ENCODE measurements at places on chromosomes 4 and X.

DNA sequence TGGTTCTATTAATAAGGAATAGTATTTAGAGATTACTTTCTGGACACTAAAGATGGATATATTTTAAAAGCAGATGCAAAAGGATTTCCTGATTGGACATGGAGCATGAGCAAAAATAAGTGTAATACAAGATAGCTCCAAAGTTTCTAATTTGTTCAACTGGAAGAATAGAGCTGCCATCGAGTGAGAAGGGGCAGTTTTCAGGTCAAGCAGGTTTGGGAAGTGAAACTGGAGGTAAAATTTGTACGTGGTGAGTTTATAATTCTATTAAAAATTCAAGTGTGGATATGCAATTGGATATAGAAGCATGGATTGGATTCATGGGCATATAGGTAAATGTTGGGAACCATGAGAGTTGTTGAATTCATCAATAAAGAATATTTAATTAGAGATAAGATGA is 31.8 kb downstream of the PRDM8 start:
- no peaks in the 10 kb centered on the region for H3K36me3 ChIP-seq
- H3K4me3 ChIP-seq: no peak overlapping the region
- H3K27me3 ChIP-seq: no peaks in the 10 kb centered on the region

DNA sequence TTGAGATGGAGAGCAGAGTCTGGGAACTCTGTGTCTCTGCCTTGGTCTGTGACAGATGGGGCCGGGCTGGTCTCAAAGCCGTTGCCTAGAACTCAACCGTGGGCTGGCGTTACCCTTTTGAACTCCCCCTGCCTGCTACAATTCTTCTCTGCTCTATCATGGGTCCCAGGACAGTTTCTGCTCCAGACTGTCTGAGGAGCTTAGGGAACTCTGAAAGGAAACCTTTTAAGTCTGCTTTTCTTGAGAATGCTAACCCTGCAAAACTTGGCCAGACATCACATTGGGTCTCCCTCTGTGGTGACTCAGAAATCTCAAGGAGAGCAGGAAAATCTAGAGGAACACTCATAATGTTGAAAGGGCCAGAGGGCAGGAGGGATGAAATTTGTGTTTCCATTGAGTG is 240.6 kb downstream of the CBR4 start:
- H3K4me1 ChIP-seq: peaks cover 25% of the 10 kb centered on the region
- H3K27ac ChIP-seq: no peak overlapping the region
- no peak overlapping the region for H3K4me3 ChIP-seq
- H3K36me3 ChIP-seq: no peaks in the 10 kb centered on the region

GRCh38 chr4:38870098-38870808 is 2.6 kb downstream of the FAM114A1 start:
- H3K4me3 ChIP-seq: no peak overlapping the region
- H3K36me3 ChIP-seq: no peaks in the 10 kb centered on the region
- 0 out of 2 replicates have a peak overlapping the region, but pooled peaks have one; percentile 5 for H3K27ac ChIP-seq
- peaks cover 47% of the 10 kb centered on the region for H3K4me1 ChIP-seq
- no peak for DNase-seq

DNA sequence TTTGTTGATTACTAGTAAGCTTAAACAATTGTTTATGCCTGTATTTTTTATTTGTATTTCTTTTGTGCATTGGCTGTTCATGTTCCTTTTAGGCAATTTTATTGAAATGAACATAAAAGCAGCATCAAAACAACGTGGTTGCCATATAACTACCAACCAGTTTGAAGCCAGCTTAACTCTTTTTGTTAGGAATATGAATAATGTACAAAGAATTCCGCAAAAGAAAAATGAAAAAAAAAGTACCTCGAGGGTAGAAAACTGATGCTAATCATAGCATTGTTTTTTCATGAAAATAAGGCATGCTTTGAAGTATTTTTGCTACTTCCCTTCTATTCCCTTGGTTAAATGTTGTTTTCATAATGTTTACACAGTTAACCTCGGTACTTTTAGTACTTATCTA is 1024.0 kb upstream of the SLIT2 start:
- peak; percentile 39 for DNase-seq
- H3K4me1 ChIP-seq: peaks cover 5% of the 10 kb centered on the region
- no peak overlapping the region for H3K4me3 ChIP-seq
- H3K27me3 ChIP-seq: no peaks in the 10 kb centered on the region

DNA sequence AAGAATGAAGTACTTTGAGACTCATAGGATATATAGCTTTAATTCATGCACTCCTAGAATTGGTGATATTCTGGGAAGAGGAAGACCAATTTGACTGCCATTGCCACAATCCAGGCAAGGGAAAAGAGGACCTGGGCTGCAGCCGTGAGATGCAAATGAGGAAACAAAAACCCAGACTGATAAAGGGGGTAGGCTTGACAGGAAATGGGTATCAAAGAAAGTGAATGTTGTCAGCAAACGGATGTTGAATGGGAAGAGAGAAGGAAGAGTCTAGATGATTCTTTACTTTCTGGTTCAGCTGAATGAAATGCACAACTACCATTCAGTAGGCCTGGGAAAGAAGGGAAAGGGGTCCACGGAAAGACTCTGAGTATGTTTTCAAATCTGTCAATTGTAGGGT is 17.1 kb upstream of the ARHGEF6 start:
- no peak overlapping the region for H3K27ac ChIP-seq
- H3K4me1 ChIP-seq: no peaks in the 10 kb centered on the region
- no peaks in the 10 kb centered on the region for H3K36me3 ChIP-seq
- DNase-seq: no peak
- H3K4me3 ChIP-seq: no peak overlapping the region

Measured in PC-3 (cell line).